ENCODE measurements at places on chromosomes 7 and 10.

DNA sequence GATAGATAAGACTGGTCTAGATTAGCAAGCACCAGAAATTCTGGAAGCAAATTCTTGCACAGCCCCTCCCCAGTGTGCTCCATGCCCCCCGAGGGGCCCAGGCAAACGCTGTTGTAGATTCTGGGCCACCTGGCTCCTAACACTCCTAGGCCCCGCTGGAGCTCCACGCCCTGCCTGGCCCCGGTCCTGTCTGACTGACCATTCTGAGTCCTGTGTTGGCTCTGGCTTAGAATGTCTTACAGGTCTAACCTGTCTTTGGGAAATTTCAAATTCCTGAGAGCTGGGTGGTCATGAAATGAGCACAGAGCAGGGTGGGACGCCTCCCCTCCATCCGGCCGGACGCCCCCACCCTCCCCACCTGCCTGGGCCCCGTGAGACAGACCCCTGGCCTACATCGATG lies 12.6 kb upstream of the OPALIN start:
- DNase-seq: no peak

GRCh38 chr7:98703916-98704315 lies 86.8 kb downstream of the NPTX2 start:
- DNase-seq: no peak

DNA sequence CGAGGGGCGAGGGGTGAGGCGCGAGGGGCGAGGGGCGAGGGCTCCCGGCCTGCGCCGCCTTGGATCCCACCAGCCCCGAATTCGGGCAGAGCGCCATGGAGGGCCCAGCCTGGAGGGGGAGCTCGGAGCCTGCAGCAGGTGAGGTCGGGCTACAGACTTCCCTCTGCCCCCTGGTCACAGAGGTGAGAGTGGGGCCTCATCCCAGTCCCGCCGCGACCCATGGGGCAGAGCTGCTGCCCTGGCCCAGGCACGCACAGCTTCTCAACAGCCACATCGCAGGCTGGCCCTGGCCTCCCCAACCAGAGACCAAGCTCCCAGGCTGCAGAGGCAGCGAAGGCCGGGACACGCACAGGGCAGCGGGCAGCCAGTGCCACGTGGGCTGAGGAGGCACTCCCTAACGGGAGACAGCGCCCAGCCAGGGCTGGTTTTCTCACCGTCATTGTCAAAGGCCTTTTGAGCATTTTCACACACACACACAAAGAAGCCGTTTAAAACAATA lies 191.8 kb downstream of the PTPRN2 start:
- DNase-seq: no peak

DNA sequence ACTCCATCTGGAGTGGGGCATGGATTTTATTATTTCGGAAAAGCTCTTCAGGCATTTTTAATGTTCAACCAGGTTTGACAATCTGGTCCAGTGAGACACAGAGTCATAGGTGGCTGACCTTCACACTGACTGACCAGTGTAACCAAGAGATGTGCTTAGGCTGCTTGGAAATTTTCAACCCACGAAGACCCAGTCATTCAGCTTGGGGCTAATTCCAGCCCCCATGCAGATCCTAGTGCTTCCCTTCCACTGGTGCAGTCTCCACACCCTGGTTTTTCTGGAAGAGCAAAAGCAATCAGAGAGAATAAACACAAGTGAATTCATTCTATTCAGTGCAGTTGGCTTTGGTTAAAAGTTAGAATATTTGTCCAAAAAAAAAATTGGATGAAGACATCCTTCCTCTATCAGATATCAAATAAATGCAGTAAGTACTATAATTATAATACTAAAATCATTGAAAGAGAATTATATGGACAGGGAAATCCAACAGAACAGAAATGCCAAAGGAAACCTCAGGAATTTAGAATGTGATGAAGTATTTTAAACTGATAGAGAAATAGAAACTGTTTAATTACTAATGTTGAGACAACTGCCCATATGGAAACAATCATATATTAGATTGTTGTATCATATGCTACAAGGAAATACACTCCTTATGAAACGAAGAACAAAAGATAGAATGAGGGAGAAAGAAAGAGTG lies 178.0 kb downstream of the NPSR1 start:
- DNase-seq: no peak
